ENCODE measurements at places on chromosomes 5 and 9. TPM values are rescaled to one million over a fixed set of nuclear protein-coding genes. Genes with fewer than 3 reads are reported as not detected.

Gene QRFP
- not detected for total RNA-seq

Gene PCA3
- total RNA-seq, result not detected

Gene PDE6A
- not detected for total RNA-seq

DNA sequence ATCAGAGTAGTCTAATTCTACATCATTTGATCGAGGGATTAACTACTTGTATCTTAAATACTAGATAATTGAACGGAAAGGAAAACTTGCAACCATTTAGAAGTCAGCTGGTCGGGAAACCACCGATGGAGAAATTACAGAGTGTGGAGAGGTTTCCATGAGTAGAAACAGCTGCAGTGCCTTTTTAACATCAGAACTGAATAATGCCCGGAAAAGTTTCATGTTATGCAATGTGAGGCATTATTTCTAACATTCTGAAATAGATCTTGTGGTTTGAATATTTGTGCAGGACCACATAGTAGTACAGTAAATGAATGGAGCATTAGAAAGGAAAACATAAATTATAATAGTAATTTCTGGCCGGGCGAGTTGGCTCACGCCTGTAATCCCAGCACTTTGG is 88.1 kb upstream of the RNF180 start:
- no peak for DNase-seq

GRCh38 chr9:967436-967835 is 9.0 kb upstream of the DMRT3 start:
- DNase-seq, result no peak

GRCh38 chr5:32138839-32139493 is 35.2 kb downstream of the GOLPH3 start:
- no peak for DNase-seq

DNA sequence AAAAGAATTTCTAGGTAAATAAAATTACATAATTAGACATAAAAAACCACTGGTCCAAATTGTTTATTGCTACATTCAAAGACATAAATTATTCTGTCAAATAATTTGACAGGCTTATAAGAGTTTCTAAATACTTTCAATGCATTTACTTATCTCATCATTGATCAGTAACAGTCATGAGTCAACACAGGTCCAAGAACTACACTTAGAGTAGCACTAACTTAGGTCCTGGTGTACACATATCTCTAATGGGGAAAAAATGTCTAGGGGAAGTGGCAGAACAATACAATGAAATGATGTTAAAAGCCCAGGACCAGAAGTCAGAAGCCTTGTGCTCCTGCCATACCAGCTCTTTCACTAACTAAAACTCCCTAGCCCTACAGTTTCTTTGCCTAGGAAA is 96.5 kb upstream of the SLCO6A1 start:
- no peak for DNase-seq

GRCh38 chr5:68446487-68446894 is 230.9 kb downstream of the PIK3R1 start:
- DNase-seq, result no peak

DNA sequence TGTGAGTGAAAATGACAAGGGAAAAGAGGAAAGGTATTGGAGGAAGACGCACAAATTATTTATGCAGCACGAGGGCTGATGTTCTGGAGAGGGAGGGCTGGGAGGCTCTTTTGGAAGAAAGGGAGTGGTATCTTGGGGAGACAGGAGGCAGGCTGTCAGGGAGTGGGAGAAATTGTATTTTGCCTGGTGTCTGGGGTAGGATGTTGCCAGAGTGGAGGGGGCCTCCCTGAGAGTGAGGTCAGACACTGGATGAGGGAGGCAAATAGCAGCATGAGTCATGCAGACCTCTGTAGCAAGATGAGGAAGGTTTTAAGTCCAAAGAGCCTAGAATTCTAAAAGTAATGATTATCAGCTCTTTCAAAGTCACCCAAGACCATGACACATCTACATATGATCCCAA is 158.0 kb downstream of the DMRT2 start:
- DNase-seq, result peak; percentile 28

All from fibroblast of the aortic adventitia (primary cell).